Cerebellar cortex (tissue), 1 donor: ENCODE measurements at places on chromosomes 7 and 10.

GRCh38 chr10:86343761-86344160, 22.8 kb downstream of the GRID1 start:
- DNase-seq = no peak

DNA sequence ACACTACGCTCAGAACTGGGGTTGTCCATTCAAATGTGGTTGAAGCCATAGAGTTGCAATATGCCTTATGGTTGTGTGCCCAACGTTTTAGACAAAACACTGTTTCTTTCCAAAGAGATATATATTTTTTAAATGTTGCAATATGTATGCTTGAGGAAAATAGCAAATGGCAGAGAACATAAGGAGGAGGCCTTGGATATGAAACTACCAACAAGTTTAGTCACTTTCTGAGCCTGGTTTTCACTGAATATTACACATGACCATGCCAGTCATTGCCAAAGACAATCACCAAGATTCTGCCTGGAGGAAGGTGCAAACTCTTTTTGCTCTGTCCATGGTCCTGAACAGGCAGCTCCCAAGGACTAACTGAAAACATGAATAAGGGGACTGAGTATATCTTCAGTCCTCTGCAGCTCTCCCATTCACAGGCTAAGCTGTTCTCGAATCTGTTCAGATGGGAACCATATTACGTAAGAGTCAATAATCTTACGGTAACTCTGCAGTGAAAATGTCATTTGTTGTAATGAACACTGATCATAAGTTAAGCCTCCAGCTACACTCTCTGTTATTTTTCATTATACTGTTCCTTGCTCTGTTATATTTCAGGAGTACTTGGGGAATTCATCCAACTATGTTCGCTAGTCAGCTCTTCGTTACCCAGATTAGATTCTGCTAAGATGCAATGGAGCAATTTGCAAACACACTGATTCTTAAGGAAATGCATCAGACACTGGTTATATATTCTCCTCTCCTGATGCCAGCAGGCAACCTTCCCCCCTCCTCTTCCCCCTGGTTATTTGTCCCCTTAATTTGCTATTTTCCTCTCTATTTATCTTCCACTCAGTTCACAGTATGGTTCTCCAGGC, 90.7 kb upstream of the C1QL3 start:
- no peak for DNase-seq

DNA sequence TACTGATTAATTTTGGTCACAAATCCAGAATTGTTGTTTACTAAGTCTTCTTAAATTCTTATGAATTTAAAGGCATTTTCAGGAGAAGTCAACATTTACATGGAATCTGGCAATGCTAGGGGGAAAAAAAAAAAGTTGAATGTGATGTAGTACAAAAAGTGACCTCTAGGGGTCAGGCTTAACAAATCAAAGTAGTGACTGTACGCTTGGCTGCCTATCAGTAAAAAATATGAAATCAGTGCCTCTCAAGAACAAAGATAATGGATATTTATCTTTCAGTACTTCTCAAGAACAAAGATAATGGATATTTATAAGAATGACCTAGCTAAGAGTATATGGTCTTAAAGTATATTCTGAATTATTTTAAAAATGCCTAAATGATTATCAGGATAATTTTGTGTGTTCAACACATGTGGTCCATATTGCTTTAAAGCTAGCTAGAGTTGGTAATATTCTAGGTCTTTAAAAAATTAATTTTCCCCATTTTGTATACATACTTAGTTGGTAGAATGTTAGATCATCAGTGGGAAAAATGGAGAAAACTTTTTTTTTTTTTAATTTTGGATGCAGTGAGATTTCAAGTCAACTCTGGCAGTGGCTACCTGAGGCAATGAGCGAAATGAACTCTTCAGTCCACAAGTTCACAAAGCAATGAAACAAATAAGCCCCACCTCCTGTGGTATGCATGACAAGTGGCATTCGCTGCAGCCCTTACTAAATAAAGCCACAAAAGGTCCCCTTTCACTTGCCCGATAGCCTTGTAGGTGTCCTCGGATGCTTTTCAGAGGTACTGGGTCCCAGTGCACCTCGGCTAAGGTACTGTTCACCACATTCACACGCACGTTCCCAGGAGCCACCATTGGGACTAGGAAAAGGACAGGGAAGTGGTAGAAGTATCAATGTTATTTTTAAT, 51.2 kb upstream of the LAMB4 start:
- peak; percentile 78 for DNase-seq

DNA sequence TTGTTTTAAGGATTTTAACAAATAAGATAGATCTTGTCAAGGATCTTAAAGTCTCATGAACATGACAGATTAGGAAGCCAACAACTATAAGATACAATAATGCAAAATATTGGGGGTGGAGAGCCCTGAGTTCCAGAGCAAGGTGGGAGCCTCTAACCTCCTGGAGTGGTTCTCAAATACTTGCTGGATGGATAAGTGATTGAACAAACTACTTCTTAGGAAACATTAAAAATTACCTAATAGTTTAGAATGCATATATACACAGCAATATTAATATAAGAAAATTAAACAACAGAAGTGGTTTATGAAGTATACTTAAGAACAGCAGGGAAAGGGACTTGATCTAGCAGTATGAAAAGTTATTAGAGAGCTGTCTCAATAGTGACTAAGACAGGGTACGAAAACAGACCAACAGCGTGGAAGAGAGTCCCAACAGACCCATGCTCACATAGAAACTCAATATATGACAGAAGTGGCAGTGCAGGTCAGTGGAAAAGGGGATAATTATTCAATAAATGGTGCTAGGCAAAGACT, 28.3 kb downstream of the CRPPA start:
- no peak for DNase-seq

- no peak for DNase-seq
These were observed 32.0 kb downstream of the C10orf53 start for GRCh38 chr10:49711481-49711880.

DNA sequence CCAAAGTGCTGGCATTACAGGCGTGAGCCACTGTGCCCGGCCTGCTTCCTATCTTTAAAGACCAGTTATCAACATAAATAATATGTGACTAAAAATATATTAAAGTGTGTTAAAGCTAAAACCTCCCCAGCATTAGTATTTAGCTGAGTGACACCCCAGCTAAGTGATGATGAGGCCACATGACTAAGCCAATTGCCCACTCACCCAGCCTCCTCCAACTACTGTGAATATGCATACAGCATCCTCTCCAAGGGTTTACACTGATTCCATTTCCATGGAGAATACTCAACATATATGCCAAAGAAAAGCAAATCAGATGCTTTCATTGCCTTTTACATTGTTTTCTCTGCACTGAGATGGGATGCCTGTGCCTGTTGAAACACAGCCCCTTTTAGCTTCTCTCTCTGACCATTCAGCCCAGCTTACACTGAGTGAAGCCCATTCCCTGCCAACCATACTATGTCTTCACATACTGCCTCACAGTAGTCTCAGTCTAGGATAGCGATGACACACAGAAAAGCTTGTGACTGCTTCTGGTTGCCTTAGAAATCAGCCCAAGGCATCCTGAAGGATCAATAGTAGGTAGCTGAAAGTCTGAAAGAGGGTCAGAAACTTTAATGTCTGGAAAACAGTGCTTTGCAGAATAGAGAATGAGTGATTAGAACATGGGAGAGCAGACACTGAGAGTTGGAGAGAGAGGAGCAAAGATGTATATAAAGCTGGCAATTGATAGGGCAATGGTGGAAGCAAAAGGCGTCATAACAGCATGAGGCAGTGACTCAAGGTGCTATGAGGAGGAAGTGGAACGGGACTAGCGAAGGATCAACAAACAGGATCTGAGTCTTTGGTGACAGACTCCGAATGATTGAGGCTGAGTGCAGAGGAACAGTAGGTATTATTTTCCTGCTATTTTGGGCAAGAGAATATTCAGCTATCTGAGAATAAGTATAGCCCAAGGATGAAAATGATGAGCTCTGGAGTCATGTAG, 19.8 kb upstream of the ATE1 start:
- DNase-seq = no peak

GRCh38 chr7:1914321-1914720, 244.2 kb downstream of the ELFN1 start:
- DNase-seq = no peak

DNA sequence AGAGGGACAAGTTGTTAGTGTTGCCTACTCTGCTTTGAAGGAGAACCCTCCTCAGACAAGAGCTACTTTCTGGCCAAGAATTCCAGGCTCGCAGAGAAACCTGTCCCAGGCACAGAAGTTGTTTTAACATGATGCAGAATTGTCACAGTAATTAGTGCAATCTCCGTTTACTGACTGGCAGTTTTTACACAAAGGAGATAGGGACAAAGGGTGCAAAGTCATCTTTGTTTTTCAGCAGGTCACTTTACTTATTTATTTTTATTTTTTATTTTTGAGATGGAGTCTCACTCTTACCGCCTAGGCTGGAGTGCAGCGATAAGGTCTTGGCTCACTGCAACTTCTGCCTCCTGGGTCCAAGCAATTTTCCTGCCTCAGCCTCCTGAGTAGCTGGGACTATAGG, 12.3 kb downstream of the TCF7L2 start:
- no peak for DNase-seq

- DNase-seq = no peak
These were observed 35.2 kb downstream of the CYP17A1 start for GRCh38 chr10:102801978-102802377.

DNA sequence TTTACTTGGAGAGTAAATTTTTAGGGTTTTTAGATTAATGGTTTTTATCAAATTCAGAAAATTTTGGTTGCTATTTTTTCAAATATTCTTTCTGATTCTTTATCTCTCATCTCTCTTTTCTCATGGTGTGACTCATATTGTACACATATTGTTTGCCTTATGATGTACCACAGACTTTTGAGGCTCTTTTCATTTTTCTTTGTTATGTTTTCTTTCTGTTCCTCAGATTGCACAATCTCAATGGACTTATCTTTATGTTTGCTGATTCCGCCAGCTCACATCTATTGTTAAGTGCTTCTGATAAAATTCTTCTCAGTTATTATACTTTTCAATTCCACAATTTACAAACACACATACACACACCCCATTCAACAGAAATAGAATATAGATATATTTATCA, 168.2 kb upstream of the IGFBP3 start:
- no peak for DNase-seq

GRCh38 chr10:119505588-119506315, 36.8 kb downstream of the RGS10 start:
- DNase-seq = no peak

DNA sequence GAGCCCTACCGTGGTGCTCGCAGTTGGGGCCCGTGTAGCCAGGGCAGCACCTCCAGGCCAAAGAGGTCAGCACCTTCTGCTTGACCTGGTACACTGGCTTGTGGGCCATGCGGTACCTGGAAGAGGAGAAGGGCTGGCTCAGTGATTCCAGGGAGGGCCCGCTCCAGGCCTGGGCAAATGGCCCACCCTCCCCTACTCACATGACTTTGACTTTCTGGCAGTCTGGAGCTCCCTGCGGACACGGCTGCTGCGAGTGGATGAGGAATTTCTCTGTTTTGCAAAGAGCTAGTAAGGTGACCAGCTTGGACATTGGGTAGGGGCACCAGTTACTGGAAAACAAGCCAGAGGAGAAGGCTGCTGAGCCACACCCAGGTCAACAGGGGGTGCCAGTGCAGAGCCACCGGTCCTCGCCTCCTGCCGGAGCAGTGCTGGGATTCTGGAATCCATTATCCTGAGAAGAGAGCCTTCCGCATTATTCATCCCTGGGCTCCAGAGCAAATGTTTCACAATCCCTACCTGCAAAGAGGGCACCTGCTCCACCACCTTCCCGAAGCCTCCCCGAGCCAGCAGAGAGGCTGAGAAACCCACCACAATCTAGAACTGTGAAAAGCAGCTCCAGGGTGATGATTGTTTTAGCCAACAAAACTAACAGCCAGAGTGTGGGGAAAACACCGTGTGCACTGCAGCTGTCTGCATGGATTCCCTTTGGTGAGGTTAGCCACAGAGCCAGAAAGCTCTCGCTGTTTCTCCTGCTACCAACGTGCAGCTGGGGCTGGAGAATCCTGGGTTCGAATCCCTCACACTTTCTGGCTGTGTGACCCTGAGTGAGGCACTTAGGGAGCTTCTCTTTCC, 11.8 kb downstream of the MMRN2 start:
- peak; percentile 63 for DNase-seq

- no peak for DNase-seq
These were observed 80.8 kb downstream of the HIBADH start for GRCh38 chr7:27581906-27582305.

GRCh38 chr10:104330168-104331110, 7.8 kb downstream of the ITPRIP start:
- no peak for DNase-seq

DNA sequence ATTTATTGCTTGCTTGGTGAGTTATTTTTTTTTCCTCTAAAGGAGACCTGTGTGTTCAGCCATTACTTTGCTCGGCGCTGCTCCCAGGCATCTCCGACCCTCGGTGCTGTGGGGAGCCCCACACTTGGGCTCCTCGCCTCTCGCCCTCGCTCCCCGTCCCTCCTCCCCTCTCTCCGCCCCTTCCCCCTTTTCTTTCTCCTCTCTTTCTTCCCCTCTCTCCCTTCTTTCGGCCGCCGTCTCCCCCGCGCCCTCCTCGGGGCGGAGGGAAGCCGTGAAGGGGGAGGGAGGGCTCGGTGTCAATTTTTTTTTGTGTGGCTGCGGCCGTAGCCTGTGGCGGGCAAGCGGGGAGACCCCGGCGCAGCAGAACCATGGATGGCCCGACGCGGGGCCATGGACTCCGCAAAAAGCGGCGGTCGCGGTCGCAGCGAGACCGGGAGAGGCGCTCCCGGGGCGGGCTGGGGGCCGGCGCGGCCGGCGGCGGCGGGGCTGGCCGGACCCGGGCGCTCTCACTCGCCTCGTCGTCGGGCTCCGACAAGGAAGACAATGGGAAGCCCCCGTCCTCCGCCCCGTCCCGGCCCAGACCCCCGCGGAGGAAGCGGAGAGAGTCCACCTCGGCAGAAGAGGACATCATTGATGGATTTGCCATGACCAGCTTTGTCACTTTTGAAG, 1.1 kb downstream of the AUTS2 start:
- DNase-seq = no peak

DNA sequence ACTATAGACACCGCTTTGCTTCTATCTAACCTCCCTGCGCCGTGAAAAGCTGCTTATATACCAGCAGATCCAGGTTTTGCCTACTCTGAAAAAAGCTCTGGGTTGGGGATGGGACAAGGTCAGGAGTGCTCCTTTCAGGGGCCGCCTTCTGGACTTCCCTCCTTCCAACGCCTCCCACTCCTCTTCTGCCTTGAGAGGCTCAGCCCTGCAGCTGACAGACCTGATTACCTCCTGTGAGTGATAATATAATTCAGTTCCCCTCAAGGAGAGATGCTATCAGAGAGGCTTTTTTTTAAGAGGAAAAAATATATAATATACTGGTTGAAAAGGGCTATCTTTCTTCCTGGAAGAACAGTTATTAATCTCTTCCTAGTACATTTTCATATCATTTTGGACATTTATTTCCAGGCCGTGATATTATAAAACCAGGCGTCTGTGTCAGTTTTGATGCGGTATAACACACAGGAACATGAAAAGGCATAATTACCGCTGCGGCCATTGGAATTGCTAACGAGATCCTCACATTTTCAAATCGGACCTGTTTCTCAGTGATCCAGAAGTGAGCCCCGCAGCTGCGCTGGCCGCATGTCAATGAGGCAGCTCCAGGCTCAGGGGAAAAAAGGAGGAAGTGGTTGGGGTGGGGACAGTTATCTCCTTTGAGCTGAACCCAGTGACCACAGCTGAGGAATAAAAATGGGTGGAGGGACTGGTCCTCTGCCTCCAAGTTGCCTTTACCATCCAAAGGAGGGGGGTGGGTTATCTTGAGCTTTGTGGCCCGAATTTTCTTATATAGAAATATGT, 457.1 kb downstream of the TYW1 start:
- DNase-seq = no peak
